ENCODE measurements at places on chromosomes 3 and 15. TPM values are rescaled to one million over a fixed set of nuclear protein-coding genes. Genes with fewer than 3 reads are reported as not detected.

DNA sequence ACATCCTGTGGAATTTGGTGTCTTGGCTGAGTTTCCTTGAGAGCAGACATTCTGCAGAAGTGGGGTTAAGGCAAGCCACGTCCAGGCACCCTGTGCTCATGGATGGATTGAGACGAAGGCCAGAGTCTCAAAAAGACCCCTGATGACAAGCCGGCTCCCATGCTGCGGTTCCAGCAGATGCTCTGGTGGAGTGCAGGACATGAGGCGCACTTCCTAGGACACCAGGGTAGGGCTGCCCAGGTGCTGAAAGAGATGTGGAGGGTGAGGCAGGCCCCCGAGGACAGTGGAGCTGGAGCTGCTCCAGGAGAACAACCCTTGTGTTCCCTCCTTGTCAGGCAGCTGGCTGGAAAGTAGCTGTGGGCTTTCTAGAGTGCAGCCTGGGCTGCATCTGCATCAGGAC lies 81.0 kb downstream of the ASB7 start:
- DNase-seq, result no peak

The TM6SF1 gene
- total RNA-seq, result 2.1 TPM

DNA sequence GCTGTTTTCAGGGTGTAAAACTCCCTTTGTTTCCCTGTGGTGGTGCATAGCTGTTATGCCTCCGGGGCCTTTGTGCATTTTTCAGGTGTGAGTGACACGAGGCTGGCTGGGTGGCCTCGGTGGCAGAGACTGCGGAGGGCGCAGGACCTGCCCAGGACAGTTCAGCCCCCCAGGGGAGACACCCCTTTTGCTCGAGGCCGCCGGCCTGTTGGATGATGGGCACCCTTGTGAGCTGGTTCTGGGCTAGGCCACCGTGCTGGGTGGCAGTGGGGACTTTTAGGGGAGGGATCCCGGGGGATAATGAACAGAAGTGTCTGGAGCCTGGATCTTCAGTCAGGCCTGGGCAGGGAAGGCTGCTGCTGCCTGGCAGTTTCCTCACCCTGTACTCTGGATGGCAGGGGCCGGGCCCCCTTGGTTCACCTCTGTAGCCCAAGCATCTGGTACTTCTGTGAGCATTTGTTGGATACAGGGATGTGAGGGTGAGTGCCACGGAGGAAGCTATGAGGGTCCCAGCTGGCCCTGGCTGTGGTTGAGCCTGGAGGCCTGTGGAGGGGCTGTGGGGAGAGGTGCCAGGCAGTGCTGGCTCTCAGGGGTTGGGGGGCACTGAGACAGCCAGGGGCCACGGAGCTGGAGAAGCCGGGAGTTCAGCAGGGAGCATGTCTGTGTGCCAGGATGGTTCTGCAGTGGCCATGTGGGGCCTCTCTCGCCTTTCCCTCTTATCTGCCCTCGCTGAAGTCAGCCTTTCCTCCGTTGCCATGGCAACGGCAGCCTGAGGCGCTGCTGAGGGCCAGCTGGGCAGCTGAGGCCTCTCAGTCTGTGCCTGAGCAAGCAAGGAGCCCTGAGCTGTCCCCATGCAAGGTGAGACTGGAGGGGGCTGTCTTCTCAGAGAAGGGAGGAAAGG lies 49.0 kb downstream of the KY start:
- DNase-seq, result peak; percentile 24

GRCh38 chr3:97992547-97993173 lies 20.4 kb upstream of the RIOX2 start:
- no peak for DNase-seq

GRCh38 chr3:151264605-151265004 lies 13.7 kb downstream of the P2RY14 start:
- DNase-seq, result no peak

DNA sequence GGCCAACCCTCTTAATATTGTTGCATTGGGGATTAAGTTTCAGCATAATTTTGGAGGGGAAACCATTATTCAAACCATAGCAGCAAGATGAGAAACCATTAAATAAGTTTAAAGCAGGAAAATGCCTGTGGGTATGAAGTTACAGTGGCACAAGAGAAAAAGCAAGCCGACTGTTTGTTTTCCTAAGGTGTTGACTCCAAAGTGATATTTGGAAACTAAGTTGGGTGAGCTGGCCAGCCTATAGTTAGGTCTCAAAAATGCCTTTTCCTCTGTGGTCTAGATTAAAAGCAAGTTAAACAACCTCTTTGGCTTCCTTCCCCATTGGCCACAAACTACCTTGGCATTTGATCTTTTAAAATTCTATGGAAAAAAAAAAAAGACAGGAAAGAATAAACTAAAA lies 419.8 kb upstream of the AZI2 start:
- no peak for DNase-seq

The LTK gene
- total RNA-seq, result 0.14 TPM

The GPR149 gene
- not detected for total RNA-seq

- no peak for DNase-seq
Observed at GRCh38 chr3:126517291-126517951, at the start of gene UROC1. Gene UROC1 (minus strand): TSS chr3:126517773. CDS start chr3:126517719, 54 bp downstream.

DNA sequence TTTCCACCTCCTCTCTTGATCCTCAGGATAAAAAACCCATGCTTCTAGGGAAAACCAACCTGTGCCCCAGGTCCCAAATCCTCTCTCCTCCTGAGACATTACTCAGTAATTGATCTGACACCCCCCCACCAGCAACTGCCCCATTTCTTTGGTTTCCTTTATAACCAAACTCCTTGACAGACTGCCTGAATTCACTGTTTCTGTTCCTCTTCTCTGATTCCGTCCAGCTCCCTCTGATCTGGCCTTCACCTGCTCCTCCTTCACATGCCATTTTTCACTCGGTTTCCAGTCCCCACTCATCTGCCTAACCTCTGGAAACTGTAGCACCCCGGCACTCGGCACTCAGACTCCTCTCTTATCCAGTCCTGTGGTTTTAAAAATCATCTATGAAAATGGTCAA lies 2.1 kb downstream of the CCDC51 start:
- DNase-seq, result no peak

The CCR8 gene
- not detected for total RNA-seq

The KCNH8 gene
- 0.45 TPM for total RNA-seq

The FGF12 gene
- 1.8 TPM for total RNA-seq

GRCh38 chr3:128195802-128196201 lies 42.5 kb downstream of the EEFSEC start:
- DNase-seq, result no peak

DNA sequence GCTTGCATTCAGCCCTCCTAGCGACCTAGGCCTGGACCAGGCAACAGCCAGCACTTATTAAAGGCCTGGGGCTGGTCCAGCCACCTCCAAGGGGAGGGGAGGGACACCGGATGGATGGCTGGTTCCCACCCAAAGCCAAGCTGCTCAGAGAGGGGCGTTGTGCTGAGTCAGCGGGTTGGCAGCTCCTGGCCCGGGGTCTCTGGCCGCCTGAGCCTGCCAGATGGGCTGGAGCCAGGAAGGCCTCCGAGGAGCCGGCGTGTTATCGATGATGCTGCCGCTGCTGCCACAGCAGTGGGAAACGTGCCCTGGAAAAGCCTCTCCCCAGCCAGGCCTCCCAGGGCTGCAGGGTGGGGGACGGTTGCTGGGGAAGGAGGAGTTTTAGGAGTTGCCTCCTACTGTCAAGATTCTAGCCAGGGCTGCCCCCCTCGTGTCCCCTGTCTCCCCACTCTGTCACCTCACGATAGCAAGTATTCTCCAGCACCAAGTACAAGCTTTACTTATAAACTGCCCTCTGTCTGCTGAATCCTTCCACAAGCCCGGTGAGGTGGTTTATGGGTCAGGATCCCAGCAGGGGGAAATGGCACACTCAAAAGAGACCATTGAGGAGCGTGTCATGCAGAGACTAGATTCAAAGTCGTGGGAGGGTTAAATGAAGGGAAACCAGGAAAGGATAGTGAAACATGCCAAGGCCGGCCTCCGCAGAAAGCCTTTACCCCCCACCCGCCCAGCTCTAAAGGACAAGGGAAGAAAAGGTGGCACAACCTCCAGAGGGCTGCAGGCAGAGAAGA lies 43.2 kb upstream of the TSEN2 start:
- peak; percentile 83 for DNase-seq

DNA sequence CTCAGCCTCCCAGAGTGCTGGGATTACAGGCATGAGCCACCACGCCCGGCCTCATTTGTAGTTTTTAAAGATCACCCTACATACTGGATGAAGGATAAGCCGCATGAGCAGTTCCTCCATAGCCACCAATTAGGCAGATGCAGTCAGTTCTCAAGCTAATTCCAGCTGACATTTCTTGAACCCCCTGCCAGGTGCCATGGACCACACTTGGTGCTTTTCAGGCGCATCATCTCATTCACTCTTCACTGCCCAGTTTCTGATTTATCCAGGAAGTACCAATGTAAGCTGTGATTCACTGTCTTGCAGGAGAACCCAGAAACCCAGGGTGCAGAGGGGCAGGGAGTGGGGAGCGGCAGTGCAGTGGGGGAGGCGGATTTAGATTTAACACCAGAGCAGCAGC lies 56.5 kb upstream of the RASA2 start:
- DNase-seq, result no peak

DNA sequence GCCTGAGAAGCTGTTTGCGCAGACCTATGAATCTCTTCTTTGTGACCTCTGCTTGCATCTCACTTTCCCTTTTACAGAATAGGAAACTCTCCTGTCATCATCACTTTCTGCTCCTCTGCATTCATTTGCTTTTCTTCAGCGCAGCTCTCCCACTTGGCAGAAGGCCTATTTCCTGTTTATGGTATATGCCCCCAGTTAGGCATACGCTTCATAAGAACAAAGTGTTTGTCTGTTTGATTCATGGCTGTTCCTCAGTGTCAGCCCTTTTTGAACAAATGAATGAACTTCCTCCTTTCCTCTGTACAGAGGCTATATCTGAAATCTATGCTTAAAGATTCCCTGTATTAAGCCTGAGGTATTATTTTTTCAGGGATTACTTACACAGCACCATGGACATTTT lies 1216.9 kb upstream of the GBE1 start:
- no peak for DNase-seq

The GABRB3 gene
- total RNA-seq, result 47.9 TPM

GRCh38 chr3:144586382-144586781 lies 614.8 kb downstream of the DIPK2A start:
- DNase-seq, result peak; percentile 4
